ENCODE measurements at places on chromosomes 5 and 9.

DNA sequence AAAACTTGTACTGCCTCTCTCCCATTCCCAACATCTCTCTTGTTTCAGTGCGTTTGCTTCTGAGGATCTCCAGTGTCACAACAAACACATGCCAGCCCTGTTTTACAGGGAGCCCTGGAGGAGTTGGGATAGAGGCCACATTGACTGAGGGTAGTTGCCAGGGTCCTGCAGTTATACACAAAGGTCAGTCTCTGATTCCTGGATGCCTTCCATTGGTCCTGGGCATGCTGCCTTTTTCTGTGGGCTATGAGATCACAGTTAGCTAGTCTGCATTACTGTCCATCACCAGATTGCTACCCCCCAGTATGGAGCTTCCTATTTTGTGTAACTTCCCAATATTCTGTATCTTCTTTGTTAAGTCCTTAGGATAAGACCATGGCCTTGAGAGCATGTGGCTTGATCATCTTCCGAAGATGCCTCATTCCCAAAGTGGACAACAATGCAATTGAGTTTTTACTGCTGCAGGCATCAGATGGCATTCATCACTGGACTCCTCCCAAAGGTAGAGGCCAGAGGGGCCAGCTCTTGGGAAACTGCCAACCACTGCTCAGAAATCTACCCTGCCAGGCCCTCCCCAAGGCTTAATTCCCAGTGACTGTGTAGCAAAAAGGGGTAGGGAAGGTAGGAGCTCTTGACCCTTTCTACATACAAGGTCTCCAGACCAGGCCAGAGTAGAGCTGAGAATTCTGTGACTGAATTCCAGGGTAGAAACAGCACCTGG is 9.5 kb downstream of the NUDT2 start:
- no peak for DNase-seq

DNA sequence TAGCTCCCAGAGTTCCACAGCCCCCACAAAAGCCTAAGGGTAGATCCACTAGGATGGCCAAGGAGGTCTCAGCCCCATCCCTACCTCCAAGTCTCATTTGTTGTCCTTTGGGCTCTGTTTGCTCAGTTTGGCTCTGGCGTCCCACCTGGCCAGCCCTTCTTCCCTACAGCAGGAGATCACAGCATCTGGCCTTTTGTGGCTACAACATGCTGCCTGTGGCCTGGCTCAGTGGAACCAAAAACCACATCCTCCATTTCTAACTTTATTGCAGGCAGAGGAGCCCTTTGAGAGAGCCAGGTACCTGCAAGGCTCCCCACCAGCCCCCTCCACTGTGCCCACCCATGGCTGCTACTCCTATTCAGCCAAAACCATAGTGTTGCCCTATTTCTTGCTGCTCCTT is 11.4 kb downstream of the JADE2 start:
- DNase-seq: peak; percentile 37

DNA sequence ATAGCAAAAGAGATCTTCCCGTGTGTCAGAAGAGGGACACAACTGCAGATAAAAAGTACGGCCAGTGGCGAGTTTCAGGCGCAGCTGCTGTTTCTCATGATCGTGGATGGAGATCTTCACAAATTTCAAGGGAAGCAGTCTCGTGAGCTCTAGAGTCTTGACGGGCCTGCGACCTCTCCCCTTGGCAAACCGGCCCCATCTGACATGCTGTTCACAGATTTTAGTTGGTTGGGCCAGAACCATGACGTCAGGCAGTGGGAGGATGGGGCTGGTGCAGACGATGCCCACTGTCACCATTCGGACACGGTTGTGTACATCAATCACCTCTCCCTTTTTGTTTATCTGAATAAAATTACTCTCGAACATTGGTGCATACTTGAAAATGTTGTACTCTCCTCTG is 396 bp downstream of the GARIN3 start:
- no peak for DNase-seq

GRCh38 chr5:155616779-155617392 is 603.3 kb downstream of the KIF4B start:
- DNase-seq: no peak

DNA sequence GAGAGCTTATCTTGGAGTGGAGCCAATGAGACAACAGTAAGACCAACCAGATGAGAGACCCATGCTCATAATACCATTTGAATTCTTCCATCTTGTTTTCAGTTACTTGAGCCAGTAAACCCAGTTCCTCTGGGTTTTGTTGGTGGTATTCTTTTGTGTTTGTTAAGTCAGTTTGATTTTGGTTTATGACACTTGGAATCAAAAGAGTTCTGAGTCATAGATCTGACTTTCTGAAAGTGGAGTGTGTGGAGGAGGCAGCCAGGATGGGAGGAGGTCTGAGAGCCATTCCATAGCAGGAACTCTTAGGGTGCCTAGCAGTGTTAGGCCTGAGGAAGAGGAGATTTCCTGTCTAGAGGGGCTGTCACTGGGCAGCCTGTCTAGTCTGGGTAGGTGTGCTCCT is 24.6 kb upstream of the PANK3 start:
- no peak for DNase-seq

GRCh38 chr9:110142253-110142652 is 65.7 kb downstream of the C9orf152 start:
- no peak for DNase-seq

DNA sequence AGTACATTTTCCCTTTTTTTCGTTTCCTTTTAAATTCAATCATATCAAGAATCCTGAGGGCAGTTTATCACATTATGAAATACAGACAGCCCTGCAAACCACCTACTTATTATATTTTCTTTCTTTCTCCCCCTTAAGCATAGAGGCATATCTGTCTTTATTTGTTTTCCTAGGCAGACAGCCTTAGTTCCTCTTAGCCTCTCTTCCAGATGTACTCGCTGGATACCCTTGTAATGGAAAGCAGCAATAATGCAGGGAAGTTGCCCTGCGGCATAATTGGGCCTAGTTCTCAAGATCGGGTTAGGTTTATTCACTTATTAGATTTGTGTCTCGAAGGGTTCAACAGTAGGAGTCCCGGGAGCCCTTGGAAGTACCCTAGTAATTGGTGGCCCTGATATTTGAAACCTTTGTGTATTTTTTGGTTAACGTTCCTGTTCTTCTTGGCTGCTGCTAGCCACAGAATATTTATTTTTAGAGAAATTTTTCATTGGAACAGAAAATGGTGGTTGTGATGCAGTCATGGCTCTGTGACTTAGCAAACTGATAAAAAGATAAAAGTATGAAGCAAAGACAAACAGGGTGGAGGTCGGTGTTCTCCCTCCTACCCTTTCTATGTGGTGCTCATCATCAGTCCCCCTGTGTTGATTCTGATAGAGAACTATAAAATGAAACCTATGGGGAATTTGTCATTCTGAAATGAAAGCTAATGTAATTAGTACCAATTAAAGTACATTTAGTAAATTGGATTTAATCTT is 6.4 kb downstream of the TLE4 start:
- no peak for DNase-seq

GRCh38 chr9:19379697-19380046 is 364 bp downstream of the RPS6 start:
- no peak for DNase-seq

DNA sequence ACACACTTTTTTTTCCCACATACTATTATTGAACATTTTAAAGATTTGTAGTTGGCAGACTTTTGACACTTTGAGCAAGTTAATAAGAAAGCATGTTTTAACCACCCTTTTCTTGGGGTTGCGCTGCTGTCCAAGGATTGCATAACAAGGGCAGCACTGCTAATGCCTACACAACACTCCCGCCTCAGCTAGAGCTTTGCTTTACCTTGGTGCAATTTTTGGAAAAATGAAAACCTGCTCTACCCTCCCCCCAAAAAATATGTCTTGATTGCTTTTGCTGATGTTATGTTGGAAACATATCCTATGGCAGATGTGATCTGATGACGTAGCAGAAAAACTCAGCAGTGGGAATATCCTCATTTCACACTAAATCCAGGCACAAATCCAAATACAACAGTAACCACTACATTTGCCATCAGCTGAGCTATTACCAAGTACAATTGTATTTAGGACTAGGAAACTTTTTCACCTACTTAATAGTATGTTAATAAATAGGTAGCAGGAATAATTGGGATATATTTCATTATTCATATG is 51.5 kb downstream of the UBE2R2 start:
- no peak for DNase-seq

- DNase-seq: peak; percentile 25
These were observed 203.8 kb downstream of the SNCAIP start for GRCh38 chr5:122515709-122516431.

DNA sequence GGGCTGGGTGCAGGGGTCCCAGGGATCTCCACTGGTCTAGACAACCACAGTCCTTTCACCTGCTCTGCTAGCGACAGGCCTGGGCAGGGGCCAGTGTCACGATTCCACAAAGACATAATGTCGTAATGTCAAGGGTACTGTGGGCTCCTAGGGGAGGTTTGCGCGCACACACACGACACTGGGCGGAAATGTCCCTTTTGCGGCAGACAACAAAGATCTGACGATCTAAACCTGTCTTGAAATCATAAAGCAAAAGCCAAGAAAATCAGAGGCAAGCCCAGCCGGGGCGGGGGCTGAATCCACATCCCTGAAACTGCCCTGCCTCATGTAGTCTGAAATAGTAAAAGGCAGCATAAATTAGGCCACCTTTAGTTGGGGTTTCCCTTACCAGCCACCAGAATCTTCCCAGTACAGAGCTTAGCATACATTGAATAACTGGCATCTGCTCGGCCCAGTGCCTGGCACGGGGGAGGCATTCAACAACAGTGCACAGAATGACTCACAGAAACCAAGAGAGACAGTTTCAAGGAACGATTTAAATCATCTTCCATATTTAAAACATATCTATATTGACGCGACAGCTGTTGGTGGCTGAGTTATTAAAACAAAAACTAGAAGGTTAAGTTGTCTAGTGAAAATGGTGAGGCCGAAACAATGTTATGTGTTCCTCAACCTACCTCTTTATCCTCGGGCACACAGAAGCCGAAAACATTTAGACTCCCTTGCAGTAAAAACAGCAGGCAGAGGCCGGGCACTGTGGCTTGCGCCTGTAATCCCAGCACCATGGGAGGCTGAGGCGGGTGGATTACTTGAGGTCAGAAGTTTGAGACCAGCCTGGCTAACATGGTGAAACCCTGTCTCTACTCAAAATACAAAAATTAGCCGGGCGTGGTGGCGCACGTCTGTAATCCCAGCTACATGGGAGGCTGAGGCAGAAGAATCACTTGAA is 151.0 kb downstream of the MYO10 start:
- no peak for DNase-seq

DNA sequence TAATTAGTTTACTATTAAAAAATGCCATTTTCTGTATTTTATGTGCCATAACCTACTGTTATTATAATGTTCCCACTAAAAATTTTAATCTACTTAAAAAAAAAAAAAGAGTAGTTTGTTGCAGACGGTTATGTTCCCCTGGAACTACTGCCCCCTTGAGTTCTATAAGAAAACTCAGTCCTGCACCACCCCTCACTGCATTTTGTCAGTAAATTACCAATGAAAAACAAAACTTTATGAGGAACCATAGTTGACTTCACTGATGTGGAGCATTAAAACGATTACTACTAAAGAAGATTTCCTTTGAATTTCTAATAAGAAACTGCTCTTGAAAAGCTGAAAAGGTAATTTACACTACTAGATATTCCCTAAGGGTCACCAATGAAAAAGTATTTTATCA is 288.7 kb downstream of the FBXL17 start:
- DNase-seq: no peak

- DNase-seq: no peak
These were observed 98.7 kb downstream of the ADCY2 start for GRCh38 chr5:7494481-7495130.

GRCh38 chr9:134683714-134684374 is 42.2 kb downstream of the COL5A1 start:
- no peak for DNase-seq

GRCh38 chr9:89009546-89009840 is 18.2 kb downstream of the S1PR3 start:
- DNase-seq: no peak

DNA sequence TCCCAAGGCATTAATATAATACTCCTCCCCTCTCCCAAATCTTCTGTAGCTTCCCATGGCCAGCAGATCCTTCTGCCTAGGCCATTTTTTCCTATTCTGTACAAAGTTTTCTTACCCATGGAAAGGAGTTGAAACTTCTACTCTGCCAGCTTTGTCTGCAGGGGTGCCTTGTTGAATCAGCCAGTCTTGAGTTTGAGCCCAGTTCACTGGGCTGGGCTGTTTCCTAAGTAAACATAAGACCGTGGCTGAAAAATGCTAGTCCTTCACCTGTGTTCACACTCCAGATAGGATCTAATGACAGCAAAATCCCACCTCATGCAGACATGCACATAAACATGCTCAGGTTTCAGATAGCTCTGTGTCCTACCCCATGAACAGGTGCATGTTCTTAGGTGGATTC is 10.4 kb downstream of the TEX48 start:
- no peak for DNase-seq
